Activated CD4-positive, alpha-beta T cell treated with anti-CD3 and anti-CD28 coated beads, Interleukin-2, amount 50 U/mL, for 24 hours (primary cell): ENCODE measurements at places on chromosomes 4 and X.

DNA sequence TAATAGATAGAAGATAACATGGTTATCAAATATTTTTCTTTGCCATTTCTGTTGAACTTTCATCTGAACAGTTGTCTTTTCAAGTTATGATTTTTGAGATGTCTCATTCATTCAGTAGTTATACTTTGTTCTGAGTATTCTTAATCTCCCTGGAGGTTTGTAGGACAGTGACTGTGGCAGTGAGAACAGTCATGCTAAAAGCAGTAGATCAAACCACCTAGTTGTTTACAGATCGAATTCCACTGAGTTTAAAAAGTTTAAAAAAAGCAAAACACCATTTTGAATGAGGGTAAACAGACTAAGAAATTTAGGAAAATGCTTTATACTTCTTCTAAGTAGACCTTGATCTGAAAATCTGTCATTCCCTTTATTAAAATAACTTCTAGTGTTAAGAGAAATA lies 107.2 kb downstream of the CEP135 start:
- DNase-seq, result no peak

GRCh38 chr4:7564242-7564641 lies 129.5 kb upstream of the PSAPL1 start:
- DNase-seq, result no peak

GRCh38 chr4:7862561-7863192 lies 77.0 kb downstream of the AFAP1 start:
- no peak for DNase-seq

DNA sequence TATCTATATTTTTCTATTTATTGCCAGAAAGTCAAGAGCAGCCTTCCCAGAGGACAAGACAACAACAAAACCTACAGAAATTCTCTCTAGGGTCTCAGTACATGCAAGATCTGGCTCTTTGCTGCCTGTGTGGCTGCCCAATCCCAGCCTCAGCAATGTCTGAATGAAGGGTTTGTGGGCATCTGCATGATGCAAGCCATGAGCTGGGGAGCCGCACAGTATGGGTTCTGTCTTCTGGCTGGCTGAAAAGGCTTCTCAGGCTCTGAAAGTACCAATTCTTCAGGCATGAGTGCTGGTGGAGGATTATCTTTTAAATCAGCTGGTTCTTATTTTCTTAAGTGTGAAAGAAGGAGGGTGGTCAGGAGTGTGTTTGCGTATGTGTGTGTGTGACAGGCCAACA lies 104.6 kb downstream of the PDGFRA start:
- no peak for DNase-seq

DNA sequence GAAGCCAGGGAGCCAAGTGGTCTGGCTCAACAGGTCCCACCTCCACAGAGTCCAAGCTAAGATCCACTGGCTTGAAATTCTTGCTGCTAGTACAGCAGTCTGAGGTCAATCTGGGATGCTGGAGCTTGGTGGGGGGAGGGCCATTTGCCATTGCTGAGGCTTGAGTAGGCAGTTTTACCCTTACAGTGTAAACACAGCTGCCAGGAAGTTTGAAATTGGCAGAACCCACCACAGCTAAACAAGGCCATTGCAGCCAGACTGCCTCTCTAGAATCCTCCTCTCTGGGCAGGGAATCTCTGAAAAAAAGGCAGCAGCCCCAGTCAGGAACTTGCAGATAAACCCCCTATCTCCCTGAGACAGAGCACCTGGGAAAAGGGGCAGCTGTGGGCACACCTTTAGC lies 84.9 kb downstream of the EDA2R start:
- DNase-seq, result no peak

- DNase-seq, result no peak
These were observed 134.3 kb downstream of the TEX11 start for GRCh38 chrX:70774223-70774622.

- DNase-seq, result no peak
These were observed 16.0 kb downstream of the UBA6 start for GRCh38 chr4:67684839-67685531.

- DNase-seq, result no peak
These were observed 122.4 kb downstream of the RASL11B start for GRCh38 chr4:52984462-52984881.

- no peak for DNase-seq
These were observed 332.0 kb downstream of the RAPGEF2 start for GRCh38 chr4:159434871-159435241.

DNA sequence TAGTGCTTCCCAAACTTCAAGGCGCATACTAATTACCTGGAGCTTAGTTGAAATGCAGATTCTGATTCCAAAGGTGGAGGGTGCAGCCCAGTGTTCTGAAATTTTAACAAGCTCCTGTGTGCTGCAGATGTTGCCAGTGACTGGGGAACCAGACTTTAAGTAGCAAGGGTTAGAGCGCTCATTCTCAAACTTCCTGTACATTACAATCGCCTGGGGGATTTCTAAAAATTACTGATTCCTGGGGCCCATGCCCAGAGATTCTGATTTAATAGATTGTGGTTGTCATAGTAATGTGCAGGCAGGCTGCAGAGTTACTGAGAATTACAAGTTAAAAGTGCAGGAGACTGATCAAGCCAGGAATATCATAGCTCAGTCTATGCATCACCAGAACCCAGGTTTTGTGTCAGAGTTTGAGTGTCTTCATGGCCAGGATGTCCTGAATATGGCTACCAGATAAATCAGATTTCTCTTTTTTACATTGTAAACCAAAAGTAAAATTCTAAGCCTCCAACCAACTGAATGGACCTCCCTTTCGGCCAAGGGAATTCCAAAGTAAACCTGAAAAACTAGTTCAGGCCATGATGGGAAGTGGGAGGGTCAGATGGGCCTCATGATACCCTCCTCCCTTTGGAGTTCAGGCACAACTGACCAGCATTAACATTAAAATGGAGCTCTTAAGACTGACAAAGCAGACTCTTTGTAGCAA lies 121.6 kb downstream of the ATXN3L start:
- no peak for DNase-seq

DNA sequence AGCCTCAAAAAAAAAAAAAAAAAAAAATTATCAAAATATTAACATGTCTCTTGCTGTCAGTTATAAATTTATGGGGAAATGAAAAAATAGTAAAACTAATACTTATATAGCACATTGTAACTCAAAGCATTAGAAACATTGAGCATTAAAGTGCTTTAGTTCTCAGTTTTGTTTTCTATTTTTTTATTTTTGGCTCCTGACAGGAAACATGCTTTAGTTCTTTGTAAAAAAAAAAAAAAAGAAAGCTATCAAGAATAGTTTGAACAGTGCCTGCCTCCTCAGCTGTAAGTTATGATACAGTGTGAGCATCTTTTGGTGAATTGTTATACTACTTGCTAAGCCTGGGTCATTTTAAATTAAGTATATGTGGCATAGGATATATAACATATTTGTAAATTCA lies 5.1 kb upstream of the CENPC start:
- DNase-seq, result no peak

DNA sequence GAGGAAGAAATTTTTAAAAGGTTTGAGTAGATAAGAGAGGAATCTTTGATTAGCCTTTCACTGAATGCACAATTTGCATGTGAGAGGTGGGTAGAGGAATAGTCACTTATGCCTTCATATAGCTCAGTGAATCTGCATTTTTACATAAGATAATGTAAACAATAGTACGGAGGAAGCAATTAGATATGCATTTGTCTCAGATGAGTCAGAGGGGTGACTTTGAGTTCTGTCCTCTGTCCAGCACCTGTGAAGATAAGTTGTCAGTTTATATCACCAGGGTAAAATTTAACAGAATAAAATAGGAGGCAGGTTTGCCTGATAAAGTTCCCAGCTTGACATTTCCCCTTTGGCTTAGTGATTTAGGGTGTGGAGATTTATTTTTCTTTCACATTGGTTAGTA lies 841.9 kb downstream of the PCDH18 start:
- DNase-seq, result no peak
